SK-N-SH (cell line): ENCODE measurements at places on chromosomes 12 and 14.

DNA sequence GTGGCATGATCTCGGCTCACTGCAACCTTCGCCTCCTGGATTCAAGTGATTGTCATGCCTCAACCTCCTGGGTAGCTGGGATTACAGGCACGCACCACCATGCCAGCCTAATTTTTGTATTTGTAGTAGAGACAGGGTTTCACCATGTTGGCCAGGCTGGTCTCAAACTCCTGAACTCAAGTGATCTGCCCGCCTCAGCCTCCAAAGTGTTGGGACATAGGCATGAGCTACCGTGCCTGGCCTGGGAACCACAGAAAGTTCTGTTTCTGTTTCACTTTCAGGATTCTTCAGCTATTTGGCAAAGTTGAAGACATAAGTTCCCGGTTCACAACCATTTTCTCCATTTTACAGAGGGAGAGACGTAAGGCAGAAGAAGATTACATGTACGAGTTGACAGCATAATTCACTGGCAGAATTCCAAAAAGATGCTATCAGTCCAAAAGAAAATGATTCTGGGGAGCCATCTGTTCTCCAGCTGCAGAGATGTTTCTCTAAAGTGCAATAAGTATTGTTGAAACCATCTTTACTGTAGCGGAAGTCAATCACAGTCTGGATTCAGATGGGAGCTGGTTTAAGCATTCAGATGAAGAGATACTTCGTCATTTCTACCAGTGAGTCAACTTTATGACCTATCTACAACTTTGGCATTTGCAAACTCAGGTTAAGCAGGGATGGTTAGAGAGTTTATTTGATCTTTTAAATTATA is 8.1 kb upstream of the RNF34 start:
- DNase-seq = peak; percentile 81

DNA sequence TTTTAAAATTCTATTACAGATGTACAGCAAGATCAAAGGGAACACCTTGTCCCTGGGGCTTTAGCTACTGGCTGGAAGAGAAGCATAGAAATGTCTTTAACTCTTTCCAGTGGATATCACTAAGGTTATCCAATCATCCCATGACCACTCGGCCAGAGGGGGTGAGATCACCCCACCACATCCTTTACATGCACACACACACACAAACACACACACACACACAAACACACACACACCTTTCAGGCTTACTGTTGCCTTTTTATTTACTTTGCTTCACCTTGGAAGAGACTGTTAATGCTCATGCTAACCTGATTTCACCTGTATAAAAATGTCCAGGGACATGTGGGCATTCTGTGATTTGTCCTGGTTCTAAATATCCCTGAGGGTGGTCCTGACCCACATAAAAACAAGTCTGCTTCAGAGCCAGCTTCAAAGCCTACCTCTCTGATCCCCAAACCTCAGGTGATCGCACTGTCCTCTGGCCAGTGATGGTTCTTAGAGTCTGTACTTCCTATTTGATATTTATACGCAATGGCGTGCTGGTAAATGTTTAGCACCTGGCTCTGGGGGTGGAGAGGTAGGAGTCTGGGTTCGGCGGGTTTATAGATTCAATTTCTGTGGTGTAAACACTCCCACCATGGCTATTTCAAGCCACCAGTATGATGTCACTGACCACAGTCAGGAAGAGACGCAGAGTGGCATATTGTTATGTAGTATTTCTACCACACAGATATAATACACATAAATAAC is 166.1 kb upstream of the EEA1 start:
- DNase-seq = no peak

DNA sequence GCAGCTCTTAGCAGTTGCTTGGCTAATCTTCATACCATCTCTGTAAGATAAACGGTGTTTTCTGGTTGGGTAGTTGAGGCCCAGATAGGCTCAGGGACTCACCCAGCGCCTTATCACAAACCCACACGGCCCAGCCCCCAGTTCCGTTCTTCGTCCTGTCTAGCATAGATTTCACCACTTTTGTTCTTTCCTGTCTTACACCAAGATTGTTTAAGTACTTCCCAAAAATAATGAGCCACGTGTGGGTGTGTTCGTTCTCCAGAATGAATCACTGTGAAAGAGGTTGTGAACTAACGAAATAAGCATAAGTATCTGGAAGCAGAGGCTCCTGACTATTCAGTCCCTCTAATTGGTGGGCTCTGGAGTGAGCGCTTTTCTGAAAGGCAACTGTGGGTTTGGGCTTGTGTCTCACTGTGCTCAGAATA is 21.4 kb downstream of the ACVR1B start:
- DNase-seq = no peak

GRCh38 chr12:25644979-25645378 is 91.9 kb upstream of the LMNTD1 start:
- peak; percentile 43 for DNase-seq

DNA sequence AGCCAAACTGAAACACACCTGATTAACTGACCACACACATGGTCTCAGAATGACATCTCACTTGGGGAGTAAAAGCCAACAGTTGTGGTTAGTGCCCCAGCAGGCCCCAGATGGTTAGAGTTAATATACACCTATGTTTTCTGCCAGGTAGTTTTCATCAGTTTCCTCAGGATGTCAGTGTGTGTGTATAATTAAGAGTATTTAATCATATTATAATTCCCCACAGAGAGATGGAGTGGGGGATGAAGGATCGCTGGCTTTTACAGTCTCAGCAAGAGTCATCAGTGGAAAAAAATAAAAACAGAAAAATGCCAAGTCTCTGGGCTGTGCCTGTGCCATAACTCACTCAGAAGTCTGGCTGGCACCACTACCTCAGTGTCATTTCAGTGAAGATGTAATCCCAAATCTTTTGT is 412.5 kb downstream of the ZFP36L1 start:
- no peak for DNase-seq

GRCh38 chr12:1581973-1582708 is 12.2 kb downstream of the FBXL14 start:
- DNase-seq = no peak

DNA sequence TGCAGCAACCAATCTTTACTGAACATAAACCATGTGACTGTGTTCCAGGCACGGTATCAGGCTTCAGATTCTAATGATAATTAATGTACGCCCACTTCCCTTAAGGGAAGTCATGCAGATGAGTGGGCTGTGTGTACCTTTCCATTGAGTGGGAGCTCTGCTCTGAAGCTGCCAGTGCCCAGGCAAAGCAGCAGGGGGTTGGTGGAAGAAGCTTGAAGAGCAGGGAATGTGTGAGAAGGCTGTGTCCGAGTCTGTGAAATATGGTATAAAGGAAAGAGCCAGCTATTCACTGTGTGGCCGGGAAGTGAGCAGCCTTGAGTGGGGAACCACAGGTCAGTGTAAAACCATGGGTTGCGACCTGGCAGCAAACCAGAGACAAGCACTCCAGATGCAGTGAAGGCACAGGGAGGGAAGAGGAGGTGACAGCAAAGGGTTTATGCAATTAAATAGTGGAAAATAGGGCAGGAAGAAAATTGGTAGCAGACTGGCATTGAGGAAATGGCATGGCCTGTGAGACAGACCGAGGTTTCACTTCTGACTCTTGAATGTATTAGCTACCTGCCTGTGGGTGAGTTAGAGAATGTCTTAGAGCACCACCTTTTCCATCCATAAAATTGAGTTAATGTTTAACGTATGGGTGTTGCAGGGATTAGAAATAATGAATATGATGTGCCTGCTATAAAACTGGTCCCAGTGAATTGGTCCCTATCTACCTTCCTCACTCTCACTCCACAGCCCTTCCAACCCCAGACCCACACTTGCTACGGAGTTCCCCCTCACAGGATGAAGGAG is 116.4 kb downstream of the NTF3 start:
- no peak for DNase-seq

DNA sequence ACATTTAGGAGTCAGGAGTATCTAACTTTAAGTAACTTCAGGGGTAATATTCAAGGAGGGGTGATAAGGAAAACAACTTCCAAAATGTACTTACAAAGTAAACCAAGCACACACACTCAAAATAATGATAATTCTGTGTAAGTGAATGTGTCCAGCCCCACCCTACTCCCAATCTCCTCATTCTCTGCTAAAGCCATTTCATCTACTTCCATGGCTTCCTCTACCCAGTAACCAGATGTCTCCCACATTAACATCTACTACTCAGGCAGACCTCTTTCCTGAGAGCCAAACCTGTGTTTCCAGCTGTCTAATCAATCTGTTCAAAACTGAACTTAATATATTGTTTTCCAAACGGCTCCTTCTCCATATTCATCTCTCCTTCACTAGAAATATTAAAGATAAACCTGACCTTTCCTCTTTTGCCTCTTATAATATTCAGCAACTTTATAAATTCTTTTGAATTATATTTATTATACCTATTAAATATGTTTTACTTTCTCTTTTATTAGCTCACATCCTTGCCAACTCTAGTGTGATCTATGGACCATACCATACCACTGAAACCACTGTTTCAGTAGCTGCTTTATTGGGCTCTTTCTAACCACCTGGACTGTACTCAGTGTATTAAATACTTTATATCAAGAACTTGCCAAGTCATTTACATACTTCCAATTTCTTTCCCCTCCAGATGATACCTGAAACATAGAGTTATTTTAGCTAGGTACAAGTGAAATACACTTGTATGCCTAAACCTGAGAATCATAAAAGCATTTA is 170.7 kb downstream of the PPFIA2 start:
- no peak for DNase-seq

GRCh38 chr14:60085085-60085484 is 6.6 kb upstream of the PCNX4 start:
- DNase-seq = no peak

GRCh38 chr12:60205500-60205899 is 609.7 kb downstream of the SLC16A7 start:
- DNase-seq = no peak

DNA sequence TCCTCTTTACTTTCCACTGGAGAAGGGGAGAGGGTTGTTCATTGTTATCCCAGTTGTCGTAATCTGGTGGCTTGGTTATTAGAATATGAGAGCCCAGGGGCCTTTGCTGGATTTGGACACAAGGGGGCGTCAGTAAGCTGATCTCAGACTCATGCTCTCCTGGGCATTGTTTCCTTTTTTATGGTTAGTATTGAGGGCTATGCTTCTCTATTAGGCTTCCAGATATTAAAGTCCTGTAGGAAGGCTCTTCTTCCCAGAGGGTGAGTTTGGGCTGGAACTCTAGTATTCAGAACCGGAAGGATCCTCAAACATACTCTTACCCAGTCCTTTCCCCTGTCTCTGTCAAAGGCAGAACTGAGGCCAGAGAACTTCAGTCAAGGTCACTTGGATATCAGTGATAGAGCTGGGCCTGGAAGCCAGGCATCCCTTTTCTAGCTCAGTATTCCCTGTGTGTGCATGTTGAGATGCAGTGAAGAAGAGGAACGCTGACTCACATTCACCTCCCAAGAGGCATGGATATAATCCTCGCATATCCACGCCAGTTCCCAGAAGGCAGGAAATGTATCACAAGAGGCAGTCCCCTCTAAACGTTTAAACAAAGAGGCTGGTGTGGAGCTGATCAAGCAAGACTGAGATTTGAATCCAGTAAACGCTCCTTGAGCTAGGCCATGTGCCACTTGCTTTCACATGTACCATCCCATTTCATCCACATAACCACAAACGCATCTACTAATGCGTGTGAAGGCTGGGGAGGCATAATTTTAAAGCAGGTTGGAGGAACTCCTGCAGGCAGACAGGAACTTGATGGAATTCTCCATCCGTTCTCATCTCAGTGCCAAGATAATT is 41.6 kb downstream of the UBE3B start:
- peak; percentile 81 for DNase-seq

DNA sequence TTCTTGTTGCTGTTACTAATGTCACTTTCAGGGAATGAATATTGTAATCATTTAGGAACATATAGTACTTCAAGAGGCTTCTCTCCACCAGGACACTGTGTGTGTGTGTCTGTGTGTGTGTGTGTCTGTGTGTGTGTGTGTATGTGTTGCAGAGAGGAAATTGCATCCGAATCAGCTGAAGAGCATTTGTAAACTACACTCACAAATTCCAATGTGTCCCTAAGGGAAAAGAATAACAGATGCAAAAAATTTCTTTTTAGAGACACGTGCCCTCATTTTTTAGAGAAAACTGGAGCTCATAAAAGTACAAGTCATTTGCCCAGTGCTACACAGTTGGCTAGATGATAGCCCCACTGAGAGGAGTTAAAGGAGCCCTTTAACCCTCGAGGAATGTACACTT is 168.8 kb downstream of the ANO4 start:
- no peak for DNase-seq

DNA sequence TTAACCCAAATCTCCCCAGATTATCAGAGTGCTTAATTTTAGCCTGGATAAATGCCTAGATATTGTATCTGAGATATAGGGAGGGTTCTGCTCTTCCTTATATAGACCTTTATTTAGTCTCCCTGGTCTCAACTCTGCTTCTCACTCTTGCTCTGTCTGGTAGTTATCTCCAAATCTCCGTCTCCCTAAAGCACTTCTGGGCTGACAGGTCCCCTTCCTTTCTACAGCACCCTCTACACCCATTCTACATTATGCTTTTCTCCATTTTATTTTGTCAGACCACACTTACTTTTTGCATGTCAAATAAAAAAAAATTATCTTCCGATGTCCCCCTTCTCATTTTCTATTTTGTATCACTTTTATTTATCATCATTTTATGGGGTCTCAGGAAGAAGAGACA is 2.0 kb upstream of the ERC1 start:
- no peak for DNase-seq

- no peak for DNase-seq
Observed at GRCh38 chr12:99108924-99109323, 463.8 kb downstream of the APAF1 start.

DNA sequence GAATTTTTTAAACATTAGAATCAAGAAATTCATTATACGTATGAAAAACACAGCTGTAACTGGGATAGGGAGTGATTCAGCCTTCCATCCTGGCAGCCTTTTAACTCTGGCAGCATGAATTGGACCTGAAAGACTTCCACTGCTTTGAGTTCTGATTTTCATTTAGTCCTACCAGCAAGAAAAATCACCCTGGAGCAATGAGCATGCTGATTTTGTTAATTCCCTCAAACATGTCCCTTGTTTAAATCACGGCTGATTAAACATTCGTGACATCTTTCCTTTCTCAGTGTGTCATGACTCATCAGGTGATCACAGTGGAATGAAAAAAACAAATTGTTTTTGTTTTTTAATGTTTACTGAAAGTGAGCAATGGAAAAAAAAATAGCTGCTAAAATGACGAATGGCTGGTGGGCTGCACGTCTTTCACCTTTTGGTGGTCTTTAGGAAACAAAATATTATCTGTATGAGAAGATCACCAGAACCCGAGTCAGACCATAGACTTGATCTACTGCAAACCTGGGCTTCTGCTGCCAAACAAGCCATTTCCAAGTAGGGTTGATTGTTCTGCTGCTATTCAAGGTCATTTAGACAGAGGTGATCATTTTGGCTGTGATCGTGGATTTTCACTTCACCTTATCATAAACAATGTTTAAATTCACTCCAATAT is 67.0 kb upstream of the CAND1 start:
- DNase-seq = no peak

GRCh38 chr14:93737634-93738033 is 50.7 kb downstream of the PRIMA1 start:
- peak; percentile 44 for DNase-seq

DNA sequence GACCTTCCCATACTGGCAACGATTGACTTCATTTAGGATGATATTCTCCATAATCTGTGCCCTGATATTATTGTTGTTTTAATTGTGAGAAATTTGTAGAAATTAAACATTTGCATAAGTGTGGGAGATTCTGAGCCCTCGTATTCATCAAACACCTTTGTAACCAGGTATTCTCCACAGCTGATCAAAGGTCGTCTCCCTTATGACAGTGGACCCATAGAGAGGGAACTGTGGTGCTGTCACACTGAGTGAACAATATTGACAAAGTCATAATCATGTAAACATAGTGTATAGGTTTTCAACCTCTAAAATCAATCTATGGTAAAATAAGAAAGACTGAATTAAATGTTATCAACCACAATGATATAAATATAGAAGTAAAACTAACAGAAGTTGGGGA is 14.9 kb upstream of the PLEKHG3 start:
- no peak for DNase-seq
